ENCODE measurements at places on chromosomes 3 and 15.

DNA sequence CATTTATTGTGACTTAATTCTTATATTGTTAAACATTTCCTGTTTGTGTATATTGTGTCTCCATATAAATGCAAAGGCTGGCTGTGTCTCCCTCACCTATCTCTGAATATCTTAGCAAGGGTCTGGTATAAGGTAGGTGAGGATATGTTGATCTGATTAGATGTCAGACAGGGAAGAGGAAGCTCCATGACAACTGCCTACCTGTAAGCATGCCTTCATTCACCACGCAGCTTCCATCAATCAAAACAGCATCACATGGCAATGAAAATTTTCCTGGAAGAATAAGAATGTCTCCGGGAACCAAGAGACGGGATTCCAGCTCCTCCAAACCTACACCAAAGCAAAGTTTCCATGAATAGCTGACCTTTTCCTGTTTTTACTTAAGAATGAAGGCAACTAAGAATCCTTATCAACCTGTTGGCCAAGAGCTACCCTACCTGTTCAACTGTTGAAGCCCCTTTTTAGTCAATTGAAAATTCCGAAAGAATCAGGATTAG, 34.8 kb downstream of the ATP13A5 start:
- DNase-seq = no peak

GRCh38 chr3:185422677-185423076, 59.7 kb downstream of the MAP3K13 start:
- no peak for DNase-seq

GRCh38 chr3:84965141-84965540, 6.4 kb downstream of the CADM2 start:
- DNase-seq = no peak

DNA sequence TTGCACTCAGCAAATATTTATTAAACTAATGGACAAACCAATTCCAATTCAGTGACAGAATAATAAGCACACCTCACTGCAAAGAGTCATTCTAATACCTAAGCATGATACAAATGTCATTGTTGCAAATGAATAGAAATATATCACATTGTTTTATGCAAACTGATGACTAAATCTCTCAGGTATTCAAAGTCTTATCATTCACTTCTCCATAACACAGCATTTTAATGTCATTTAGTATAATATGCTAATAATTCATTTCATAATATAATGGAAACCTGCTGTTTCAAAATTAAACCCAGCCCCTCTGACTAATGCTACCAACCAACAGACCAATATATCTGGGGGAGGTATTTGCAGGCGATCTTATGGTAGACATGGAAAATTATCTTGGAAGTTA, 71.8 kb downstream of the FGF7 start:
- no peak for DNase-seq

DNA sequence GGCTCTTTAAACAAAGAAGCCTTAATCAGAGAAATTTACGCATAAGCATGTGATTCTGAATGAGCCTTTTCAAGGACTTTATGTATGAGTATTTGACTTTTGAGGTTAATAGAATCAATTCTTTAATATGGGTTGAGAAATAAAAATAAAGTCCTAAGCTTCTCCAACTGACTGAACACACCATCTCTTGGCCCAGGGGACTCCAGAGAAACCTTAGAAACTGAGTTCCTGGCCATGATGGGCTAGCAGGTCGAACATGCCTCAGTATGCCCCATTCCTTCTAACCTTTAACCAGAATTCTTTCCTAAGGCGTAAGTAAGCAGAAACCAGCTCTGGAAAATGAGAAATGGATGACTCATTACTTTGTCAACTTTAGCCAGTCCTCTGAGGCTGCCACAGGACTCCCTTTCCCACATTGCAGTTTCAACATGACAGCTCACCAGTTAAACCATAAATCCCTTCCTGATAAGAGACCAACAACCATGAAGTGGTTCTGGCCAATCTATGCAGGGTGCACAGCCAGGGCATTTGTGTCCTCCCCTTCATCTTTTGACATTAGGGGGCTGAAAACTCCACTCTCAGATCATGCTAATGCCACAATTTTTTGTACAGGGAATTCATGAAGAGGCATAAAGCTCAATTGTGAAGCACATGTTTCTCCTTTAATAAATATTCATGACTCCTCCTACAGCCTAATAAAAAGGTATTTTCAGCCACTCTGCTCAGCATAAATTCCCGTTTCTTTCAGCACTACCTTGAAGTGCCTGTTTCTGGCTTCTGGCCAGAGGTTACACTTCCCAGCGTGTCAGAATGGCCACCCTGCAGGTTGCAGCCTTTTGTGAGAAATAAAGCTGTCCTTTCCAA, 33.3 kb downstream of the TM4SF18 start:
- DNase-seq = peak; percentile 84

- no peak for DNase-seq
These were observed 12.5 kb upstream of the TCAIM start for GRCh38 chr3:44326019-44326418.

GRCh38 chr15:101210466-101210865, 41.4 kb downstream of the CHSY1 start:
- no peak for DNase-seq

DNA sequence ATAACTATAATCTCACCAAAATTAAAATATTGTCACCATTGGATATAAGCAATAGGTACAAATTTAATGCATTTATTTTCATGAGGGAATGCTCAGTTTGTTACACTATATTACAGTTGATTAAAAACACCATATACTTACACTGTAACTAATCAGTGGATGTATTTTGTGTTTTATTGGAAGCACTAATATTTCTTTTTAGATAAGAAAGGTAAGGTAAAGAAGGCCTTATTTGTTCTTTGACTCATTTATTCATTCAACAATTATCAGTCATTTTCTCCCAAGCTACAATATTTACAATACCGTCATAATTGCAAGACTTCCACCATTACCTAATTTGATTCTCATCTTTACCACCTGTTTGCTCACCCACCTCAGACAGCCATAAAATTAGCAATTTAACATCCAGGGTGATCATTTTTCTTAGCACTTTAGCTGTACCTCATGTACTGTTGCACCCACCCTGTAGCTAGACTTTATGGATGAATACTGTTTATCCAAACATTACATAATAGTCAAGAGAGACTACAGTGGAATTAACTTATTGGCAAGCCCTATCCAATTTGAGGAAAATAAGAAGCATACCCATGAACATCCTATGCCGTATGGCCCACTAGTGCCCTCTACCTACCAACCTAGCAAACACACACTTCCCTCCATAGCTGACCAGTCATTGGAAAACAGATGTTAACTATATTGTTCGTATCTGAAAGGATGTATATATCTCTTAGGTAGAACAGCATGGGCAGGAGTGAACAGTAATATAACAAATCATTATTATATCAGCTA, 229.6 kb downstream of the BBX start:
- peak; percentile 7 for DNase-seq

- DNase-seq = no peak
These were observed 4.9 kb downstream of the SLC12A6 start for GRCh38 chr15:34332553-34333120.

- DNase-seq = peak; percentile 88
These were observed 39.6 kb upstream of the FAM98B start for GRCh38 chr15:38414357-38414756.

GRCh38 chr15:97881346-97881965, 79.0 kb upstream of the ARRDC4 start:
- DNase-seq = no peak

DNA sequence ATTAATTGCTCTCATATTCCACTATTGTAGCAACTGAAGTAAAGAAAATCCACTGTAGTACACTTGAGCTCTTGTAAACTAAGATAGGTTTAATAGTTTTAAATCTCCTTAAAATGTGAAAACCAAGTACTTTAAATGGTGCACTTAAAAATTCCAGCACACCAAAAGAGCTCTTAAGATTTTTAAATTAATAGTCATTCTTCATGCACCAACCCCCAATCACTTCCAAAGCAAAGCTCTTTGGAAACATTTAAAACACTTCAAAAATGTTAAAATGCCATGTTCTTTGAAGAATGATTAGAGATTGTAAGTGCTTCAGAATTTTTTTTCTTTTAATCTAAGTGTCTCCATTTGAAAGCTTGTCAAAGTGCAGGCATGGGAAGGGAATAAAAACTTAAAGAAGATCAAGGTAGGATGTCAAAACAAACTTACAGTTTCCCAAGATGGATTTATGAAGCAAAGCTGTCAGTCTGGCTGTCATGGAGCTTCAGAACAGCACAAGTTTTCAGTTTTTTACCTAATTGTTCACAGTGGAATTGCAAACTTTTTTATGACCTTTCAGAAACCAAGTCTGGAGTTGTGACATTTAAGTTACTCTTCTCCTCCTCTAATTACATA, 84.3 kb downstream of the ARPP21 start:
- DNase-seq = no peak
